NCI-H82 (cell line): ENCODE measurements at places on chromosomes 6 and 20.

DNA sequence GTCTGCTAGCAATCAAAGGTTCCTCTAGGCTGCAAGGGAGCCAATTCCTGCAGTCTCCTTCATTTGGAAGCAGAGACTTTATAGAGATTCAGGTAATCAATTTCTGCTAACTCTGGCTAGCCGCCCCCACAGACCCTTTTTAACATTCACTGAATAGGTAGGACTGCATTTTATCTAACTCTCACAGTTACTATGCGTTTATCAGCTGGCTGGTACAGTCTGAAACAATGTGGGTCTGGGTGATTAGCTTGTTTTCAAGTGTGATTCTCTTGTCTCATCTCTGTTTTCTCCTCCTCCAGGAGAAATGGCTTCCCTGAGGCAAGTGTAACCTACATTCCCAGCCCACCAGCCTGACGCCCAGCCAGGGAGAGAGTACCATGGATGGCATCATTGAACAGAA, 73.3 kb downstream of the SYNDIG1 start:
- DNase-seq: no peak

DNA sequence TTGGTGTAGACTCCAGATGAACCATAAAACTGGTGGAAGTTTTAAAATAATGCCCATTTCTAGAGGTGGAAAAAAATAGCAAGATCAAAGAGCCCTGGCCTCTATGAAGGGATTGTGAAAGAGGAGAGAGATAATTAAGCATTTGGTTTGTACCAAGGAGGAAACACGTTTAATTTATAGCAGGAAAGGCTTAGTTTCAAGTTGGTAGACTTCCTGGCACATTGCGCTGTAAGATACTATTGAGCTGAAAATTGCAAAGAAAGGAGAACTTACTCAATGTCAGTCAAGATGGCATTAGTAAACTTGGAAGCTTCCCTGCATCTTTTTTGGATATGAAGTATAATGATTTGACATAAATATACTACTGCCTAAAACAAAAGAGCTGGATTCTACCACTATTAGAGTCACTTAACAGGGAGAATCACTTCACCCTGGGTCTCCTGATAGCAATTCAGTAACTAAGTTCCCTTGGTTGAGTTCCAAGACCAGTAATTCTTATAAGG, 24.4 kb downstream of the MARCKS start:
- no peak for DNase-seq

DNA sequence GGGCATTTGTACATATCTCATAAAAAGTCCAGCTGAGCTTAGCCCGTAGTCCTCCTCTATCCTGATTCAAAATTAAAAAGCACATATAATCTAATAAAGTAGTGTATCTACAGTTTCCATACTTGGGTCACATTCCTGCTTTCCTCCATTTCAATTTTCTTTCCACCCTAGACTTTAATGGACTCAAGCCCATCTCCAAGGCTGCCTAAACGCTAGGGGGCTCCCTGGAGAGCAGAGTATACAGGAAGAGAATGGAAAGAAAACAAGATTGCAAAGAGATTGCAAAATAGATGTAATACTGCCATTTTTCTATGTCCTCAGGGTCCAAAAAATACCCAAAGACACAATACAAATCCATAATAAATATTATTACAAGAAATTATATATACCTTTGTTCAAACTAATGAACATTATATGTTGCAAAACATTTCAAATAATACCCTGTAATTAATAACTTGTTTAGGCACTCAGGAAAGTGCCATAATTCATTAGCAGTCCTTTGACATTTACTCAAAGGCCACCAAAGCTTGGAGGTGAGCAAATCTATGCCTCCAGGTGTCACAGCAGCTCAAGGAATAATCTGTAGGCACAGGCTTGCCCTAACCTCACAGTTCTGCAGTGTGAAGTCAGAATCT, 2.4 kb upstream of the MCM3 start:
- DNase-seq: peak; percentile 85

DNA sequence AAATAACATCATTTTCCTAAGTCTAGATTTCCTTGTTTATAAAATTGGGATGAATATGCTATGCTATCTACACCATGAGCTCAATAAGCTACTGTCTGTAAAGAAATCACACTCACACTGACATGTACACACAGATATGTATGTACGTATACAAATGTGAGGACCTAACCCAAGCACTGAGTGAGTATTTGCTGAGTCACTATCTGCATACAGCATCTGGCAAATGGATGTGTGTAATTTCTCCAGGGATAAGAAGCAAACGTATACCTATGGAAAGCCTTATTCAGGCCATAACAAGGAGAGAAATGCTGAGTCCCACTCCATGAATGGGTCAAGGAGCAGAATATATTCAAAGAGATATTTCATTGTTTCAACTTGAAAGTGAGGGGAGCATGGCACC, 153.9 kb downstream of the LPA start:
- DNase-seq: no peak

DNA sequence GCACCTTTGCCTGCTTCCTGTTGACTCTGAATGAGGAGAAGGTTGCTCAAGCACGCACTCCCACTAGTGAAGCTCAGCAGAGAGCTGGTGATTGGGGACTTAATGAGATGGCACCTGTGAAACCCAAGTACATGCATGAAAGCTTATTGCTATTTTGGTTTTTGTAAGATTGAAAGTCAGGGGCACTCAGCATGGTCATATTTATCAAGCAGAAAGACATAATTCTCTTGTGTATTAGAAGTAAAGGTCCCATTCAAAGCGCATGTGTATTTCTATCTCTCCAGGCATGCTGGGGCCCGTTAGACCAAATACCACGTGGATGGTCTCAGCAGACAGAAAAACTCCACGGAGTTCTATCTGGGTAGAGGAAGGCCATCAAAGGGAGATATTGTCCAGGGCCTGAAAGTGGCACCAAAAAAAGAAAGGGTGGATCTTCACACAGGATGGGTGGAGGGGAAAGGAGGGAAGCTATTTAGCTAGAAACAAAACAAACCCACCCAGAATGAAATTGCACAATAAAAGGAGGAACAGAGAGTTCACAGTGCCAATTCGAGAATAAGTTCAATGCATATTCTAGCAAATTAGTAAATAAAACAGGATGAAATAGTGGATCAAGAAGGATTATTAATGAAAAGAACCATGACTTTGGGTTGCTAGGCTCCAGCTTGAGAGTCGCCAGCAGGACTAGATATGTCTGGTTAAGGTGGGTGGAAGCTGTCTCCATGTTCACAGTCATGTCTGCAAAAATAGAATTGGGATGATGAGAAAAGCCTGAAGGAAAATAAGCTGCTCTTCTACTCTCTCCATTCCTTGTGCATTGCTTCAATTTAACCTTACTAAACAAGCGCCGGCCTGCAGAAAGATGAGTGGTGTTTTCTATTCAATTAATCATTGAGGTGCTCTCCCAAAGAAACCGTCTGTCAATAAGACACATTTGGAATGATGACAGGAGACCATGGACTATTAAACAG, 224.9 kb upstream of the DTNBP1 start:
- no peak for DNase-seq
